ENCODE measurements at places on chromosomes 6 and 20. TPM values are rescaled to one million over a fixed set of nuclear protein-coding genes. Genes with fewer than 3 reads are reported as not detected.
A peak's percentile ranks its signal among the peaks of the same experiment; 100 is the strongest.

GRCh38 chr6:63444768-63445167 lies 125.0 kb upstream of the LGSN start:
- no peak for DNase-seq

- DNase-seq, result no peak
Observed at GRCh38 chr6:87183687-87184086, 28.3 kb downstream of the ZNF292 start.

- no peak for DNase-seq
Observed at GRCh38 chr20:62477669-62478455, 2.1 kb upstream of the GATA5 start.

- no peak for DNase-seq
Observed at GRCh38 chr6:170314983-170315382, 8.4 kb downstream of the FAM120B start.

DNA sequence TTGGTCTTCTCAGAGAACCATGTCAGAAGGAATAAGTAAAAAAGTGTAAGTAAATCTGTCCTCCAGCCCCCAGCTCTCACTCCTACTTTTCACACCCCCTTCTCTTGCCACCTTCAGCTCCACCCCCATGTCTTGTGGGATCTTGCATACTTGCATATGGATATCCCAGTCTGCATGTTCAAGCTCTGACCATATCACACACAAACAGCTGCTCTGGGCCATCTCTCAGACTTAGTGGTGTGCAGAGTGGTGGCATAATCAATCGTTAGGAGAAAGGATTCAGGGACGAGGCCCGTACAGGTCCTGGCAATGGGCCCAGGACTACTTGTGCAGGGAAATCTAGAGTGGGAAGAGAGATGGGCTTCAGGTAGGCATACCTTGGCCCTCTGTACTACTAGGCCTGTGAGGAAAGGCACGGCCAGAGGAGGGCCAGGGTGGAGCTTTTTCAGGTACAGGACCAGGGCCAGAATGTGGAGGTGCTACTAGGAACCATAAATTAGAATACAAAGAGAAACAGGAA lies 112.0 kb upstream of the SGK1 start:
- no peak for DNase-seq

DNA sequence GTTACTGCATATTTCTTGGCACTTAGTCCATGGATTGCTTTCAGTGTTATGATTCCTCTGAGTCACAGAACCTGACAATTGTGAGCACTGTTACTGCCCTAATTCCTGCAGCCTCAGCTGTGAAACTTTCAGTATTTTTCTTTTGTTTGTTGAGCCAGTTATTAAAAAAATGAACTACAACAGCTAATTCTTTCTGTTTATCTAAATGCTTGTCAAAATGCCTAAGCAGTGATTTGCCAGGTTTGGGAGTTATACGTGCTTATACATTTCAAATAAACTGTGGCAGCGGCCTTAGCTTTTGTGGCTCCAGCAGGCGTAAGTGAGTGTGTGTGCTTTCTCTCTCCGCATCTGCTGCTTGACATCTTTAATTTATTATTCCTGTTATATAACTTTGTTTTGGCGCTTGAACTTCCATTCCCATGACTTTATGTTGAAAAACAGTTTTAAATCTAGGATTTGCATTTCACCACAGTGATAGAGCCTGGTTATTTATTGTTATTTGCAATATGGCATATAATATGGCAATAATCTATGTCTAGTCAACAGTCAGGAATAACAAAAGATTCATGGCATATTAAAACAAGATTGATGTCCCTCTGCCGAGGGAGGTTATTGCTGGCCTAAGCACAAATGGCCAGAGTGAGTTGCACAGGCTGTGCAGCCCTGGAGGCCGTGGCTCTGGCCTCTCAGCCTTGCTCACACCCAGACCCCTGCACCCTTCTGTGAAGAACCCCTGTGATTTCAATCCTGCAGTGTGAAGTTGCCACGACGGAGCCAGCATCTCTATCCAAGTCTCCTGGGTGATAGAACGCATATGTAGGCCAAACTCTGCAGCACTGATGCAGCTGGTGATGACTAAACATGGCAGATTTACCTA lies 303.4 kb downstream of the THBS2 start:
- DNase-seq, result no peak

DNA sequence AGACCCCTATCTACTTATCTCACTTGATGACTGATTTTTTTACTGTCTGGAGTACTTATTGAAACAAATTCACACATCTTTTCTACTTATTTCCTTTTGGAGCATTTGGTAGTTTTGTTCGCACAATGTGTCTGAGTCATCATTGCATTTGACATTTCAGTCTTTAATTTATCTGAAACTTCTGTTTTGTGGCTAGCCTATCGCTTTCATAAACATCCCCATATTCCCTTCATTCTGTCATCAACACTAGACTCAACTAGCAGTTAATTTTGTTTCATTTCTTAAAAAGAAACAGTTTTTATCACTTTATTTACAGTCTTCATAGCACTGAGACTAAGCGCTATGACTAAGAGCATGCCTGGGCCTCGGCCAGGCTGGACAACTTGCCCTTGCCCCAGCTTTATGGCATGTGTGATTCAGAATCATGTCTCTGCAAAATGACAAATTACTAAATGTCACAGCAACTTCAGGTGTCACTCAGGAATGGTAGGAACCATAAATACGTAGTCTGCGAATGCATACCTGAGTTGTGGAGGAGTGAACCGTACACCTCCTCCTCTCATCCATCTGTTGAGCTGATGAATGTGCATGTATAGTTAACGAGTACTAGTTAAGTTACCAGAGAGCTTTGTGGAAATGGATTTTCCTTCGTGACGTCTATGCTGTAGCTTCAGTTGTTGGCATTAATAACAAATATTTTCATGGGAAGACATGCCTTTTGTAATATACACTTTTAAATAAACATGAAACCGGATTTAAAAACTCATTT lies 16.2 kb downstream of the L3MBTL3 start:
- no peak for DNase-seq

DNA sequence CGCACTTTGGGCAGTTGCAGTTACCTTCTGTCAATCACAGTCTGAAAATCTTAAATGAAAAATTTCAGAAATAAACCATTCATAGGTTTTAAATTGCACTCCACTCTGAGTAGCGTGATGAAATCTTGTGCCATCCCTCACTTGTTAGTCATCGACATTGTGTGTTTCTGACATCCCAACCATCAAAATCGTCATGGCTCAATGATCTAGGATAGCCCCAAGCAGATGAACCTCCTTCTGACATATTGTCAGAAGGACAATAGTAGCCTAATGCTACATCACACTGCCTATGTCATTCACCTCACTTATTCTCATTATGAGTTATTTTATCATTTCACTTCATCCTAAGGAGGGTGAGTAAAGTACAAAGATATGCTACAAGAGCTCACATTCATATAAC lies 284.8 kb downstream of the PTPRK start:
- no peak for DNase-seq

Gene CTAGE9
- total RNA-seq, result not detected

DNA sequence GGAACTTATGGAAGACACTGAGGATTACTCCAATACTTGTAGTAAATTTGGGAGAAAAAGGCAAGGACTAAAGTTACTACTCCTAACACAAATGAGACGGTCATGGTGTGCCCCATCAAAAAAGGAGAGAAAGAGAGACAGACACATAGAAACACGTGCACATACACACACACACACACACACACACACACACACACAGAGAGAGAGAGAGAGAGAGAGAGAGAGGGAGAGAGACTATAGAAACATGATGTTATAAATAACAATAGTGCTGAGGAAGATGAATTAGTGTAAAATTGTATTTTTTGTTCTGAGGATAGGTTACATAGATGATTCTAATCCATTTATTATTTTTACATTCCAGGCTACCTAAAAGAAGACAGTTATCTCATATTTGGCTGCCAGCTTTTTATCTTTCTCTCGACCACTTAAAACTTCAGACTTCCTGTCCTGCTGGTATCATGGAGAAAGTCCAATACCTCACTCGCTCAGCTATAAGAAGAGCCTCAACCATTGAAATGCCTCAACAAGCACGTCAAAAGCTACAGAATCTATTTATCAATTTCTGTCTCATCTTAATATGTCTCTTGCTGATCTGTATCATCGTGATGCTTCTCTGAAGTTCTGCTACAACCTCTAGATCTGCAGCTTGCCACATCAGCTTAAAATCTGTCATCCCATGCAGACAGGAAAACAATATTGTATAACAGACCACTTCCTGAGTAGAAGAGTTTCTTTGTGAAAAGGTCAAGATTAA lies 10.5 kb downstream of the PLN start:
- DNase-seq, result no peak

DNA sequence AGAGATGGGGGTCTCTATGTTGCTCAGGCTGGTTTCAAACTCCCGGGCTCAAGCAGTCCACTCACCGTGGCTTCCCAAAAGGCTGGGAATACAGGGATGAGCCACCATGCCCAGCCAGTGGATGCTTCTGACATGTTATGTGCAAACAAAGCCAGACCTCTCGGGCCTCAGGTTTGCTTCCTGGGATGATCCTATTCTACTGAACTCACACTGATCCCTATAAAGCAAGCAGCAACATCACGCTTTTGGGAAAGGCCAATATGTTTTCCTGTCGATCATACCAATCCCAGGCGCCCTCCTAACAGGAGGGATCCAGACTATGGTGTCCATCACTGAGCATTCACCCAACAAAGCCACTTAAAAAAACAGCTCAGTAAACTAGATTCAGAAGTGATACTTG lies 60.2 kb downstream of the CSE1L start:
- no peak for DNase-seq

GRCh38 chr20:44720621-44720996 lies 5.4 kb downstream of the CCN5 start:
- no peak for DNase-seq

DNA sequence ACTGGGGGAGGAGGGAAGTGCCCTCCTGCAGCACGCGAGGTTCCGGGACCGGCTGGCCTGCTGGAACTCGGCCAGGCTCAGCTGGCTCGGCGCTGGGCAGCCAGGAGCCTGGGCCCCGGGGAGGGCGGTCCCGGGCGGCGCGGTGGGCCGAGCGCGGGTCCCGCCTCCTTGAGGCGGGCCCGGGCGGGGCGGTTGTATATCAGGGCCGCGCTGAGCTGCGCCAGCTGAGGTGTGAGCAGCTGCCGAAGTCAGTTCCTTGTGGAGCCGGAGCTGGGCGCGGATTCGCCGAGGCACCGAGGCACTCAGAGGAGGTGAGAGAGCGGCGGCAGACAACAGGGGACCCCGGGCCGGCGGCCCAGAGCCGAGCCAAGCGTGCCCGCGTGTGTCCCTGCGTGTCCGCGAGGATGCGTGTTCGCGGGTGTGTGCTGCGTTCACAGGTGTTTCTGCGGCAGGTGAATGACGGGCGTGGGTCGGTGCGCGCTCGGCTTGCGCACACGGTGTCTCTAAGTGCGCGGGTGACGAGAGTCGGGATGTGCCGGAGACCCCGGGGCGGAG lies at the start of gene CDKN1A:
TSS of gene CDKN1A (plus strand) at position 227 of the 555 bp plus-strand sequence. CDS start 5,388 bp downstream, outside the sequence.
- DNase-seq, result peak; percentile 64

DNA sequence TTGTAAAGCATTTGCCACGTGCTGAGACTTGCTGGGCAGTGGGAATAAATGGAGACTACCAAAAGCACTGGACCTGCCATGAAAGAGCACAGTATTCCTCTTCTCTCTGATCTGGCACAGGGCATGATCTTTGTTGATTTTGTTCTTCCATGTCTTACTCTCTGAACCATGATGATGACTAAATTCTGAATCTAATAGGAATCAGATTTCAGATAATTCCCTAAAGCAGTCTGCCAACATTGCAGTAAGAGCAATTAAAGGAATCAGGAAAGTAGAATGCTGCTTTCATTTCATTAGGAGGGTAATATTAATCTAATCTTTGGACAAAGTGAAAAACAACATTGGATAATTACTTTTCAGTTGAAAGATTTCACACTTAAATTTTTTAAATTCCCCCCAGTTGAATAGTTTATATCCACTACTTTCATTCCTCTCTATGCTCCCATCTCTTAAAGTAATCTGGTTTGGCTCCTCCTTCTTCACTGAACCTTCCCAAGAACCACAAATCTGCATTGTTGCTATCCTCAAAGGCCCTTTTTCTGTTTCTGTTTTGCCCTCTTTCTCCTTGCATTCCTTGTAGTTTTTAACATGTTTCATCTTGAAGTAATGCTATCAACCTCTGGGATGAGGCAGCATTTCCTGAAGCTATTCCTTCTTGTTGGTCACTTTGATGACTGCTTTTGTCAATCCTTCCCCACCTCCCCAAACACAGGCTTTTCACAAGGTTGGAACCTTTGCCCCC lies 243.2 kb upstream of the TENT5A start:
- DNase-seq, result no peak

DNA sequence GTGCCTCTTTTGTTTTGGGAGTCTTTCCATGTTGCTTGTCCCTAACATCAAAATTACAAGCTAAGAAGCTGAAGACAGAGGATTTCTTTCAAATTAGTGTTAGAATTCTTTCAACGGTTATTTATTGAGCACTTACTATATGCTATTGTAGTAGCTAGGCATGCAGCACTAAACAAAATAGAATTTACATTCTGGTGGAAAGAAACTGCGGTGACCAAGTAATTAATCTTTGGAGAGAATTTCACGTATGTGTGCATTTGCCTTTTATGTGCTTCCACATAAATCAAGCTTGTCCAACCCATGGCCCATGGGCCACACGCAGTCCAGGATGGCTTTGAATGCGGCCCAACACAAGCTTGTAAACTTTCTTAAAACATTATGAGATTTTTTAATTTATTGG lies 33.0 kb upstream of the DUSP22 start:
- no peak for DNase-seq

Gene WFDC2
- 188 TPM for total RNA-seq

GRCh38 chr6:114588726-114589125 lies 245.9 kb upstream of the HS3ST5 start:
- DNase-seq, result no peak

- no peak for DNase-seq
Observed at GRCh38 chr6:46287681-46288080, 116.9 kb upstream of the ENPP5 start.

Gene PROKR2
- not detected for total RNA-seq

Gene TNFRSF6B
- total RNA-seq, result not detected

Gene ARMC12
- 0.36 TPM for total RNA-seq

Gene LTB
- not detected for total RNA-seq

DNA sequence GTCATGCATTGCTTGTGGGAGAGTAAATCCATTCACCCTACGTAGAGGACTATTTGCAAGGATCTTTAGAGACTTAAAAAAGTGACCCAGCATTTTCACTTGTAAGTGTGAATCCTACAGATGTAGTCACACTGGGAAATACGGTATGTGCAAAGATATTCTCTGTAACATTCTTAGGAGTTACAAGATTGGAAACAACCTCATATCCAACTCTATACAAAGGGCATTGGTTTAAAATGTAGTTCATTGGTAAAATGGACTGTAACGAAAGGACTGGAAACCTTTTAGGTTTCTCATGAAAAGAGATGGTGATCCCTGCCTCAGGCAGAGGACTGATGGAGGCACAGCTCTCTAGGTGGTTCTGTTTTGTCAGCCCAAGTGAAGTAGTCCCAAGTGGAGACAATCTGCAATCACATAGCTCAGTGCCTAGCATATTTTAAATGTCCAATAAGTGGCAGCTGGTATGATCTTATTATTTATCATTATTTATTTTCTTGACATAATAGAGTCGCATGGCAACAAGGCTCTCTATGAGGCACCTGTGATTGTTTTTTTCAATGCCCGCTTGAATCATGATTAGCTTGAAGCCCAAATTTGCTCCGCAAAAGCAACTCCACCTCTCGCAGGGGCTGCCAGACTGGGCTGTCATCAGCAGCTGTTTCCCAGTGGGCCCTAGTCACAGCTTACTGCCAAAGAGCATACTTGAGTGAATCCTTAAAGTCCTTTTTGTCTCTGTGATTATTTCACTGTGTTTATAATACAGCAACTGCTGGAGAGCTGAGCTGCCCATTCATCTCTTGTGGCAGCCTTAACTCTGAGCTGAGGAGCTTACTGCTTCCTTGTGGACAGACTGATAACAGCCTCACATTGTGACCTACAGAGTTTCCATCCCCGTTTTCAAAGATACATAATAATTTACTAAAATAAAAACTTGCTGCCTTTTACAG lies 19.8 kb upstream of the ENPP1 start:
- no peak for DNase-seq

Measured in progenitor cell of endocrine pancreas (in vitro differentiated cells).